ENCODE measurements at places on chromosomes 6 and 20. TPM values are rescaled to one million over a fixed set of nuclear protein-coding genes. Genes with fewer than 3 reads are reported as not detected.

SPEF1 gene
- total RNA-seq, result 0.41 TPM

GRCh38 chr20:50980071-50980681 lies 21.6 kb downstream of the MOCS3 start:
- peak; percentile 100 for DNase-seq

DNA sequence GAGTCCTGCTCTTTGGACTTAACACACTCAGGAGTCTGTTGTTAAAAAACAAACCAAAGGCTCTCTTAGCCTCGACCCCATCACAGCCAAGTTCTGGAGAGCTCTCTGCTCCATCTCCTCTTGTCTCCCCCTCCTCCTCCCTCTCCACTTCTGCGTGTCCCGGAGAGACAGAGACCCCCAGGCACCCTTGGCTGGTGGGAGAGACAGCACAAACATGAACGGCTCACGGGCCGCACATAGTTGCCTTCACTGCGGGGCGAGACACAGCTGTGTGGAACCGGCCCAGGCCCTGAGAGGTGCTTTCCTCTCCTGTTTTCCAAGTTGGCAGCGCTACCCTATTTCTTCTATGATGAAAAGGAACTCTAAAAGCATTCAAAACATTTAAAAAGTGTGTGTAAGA lies 23.3 kb upstream of the MYT1 start:
- DNase-seq, result no peak

- DNase-seq, result no peak
Measured at GRCh38 chr6:92559003-92559402, 860.4 kb downstream of the EPHA7 start.

DNA sequence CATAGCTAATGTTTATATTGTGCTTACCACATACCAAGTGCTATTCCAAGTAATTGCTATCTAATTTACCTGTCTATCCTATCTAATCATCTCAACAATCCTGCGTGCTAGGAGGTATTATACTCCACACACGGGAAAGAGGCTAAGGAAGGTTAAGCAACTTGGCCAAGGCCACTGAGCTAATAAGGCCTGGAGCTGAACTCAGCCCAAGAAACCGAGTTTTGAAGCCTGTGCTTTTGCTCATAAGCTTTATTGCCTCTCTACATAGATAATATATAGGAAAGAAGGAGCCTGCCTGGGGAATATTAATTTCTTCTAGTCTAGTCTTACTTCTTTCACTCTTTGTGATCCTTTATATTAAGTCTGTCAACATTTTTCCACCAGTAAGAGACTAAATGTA lies 67.8 kb upstream of the ADGRF4 start:
- DNase-seq, result no peak

TBC1D7 gene
- 14.7 TPM for total RNA-seq

DNA sequence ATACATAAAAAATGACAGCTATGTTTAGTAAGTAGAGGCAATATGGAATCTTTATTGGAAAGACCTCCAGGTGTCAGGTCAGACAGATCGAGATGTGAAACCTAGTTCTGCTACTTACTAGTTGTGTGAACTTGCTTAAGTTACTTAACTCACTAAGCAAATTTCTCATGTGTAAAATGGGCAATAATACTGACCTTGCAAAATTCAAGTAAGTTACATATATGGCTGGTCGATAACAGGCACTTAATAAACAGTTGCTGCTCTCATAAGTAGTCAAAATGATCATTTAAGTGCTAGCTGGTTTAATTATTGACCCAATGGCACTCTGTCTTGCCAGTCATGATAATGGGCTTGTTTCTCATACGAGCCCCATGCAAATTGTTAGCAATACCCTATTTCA lies 46.0 kb downstream of the VGLL2 start:
- no peak for DNase-seq

DNA sequence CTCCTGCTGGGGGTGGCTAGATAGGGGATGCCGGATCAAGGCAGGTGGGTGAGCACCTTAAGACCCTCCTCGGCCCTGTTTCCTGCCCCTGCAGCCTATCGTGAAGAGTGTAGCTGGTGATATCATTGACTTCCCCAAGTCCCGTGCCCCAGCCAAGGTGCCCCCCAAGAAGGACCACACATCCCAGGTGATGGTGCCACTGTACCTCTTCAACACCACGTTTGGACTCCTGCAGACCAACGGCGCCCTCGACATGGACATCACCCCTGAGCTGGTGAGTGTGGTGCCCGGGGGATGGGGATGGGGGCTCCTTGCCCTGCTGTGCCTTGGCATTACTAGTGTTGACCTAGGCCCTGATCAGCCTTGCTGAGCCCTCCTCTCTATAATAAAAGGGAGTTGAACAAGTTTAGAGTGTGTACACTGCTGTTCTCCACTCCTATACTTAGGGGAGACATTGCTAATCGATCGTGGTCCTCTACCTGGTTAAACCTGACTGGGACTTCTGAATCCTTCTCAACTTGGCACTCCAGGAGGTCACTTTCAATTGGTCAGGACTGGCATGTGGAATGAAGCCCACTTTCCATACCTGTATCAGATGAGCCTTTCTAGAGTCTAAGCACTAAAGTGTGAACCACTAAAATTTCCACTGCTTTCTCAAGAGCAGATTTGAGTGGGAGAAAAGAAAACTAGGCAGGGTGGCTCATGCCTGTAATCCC lies 11.0 kb downstream of the BPIFB3 start:
- no peak for DNase-seq

NKX2-2 gene
- not detected for total RNA-seq

DNA sequence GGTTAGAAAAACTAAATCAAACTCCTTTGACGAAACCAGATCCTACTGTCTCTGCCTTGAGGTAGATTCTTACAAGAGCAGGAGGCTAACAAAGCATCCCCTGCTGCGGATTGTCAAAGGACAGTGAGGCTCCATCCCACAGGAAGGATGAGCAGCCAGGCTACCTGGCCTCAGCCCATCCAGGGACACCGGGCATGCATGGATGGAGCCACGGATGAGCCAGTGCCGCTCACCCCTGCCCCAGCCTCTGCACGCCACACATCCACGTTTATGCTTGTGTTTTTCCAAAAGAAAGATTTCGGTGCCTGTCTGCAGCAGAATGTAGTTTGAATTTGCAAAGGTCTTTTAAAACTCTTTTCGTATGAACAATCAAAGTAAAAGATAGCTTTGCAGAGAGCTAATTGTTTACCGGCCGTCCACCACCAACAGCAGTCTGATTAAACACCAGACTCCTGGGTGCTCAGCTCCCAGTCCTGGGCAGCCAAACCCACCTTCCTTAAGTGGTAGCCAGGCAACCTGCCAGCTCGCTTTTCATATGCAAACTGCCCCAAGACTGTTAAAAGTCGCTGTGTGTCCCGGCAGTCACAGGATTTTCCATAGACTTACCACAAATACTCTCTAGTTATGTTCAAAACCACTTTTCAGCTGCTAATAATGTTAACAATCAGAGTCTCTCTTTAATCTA lies 999 bp downstream of the THBS2 start:
- DNase-seq, result no peak

DNA sequence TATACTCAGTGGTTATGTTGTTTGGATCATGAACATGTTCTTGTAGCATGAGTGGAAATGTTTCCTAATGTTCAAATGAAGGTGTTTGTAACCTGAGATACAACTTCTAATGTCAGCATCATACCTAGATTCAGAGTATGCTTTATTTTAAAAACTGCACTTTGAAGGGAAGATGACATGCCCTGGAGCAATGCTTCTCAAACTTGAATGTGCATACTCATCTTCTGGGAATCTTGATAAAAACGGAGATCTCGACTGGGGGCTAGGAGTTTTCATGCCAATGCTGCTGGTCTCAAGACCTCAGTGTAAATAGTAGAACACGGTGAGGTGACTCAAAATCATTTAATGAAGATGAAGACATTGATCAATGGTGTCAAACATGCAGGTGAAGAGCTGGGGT lies 440.0 kb upstream of the NOX3 start:
- no peak for DNase-seq

GRCh38 chr6:119147101-119148053 lies 68.9 kb upstream of the FAM184A start:
- peak; percentile 96 for DNase-seq

GRCh38 chr6:33683051-33683571 lies 28.4 kb downstream of the UQCC2 start:
- DNase-seq, result no peak

GRCh38 chr6:162821102-162821501 lies 93.3 kb downstream of the PACRG start:
- DNase-seq, result no peak

DNA sequence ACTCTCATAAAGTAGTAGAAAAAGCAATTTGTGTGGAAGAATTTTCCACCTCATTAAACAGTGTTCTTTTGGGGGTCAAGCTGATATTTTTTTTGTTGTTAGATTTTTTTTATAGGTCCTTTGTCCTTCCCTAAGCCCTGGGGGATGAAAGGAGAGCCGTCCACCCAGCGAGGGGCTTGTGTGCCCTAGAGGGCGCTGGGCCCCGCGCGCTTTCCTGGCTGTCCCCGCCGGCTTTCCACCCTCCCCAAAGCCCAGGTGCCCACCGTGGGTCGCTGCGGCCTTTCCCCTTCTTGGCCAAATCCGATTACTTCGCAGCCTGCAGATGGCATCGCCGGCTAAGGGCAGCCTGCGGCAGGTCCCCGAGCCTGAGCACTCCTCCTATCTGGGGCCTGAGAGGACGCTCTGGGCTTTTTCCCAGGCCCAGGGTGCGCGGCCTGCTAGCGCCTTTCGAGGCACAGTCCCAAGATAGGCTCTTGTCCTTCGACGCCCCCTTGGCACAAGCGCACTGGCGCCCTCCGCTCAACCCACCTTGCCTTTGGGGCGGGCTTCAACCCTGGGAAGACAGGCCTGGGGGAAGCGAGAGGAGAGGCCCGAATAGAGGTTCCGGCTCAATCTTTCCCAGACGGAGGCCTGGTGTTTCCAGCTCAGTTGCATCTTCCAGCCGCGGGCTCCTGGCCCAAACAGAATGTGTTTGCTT lies 33.6 kb downstream of the TFAP2A start:
- no peak for DNase-seq

DNA sequence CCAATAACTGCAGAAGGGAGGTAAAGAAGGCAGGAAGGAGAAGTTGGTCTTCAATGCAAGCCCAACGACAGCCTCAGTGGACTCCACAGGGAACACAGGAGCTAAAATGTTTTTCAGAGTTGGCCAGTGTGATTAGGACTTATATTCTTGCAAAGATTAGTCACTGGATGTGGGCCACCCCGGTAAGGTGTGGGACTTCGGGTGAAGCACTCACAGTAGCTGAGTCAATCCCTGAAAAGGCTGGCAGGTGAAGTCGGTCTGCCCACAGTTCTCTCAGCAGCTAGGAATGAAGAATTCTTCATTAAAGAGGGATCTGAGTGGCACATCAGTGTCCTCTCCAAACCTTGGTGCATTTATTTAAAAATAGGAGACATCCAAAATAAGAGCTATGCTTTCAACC lies 94.8 kb downstream of the KLHL32 start:
- no peak for DNase-seq

DNA sequence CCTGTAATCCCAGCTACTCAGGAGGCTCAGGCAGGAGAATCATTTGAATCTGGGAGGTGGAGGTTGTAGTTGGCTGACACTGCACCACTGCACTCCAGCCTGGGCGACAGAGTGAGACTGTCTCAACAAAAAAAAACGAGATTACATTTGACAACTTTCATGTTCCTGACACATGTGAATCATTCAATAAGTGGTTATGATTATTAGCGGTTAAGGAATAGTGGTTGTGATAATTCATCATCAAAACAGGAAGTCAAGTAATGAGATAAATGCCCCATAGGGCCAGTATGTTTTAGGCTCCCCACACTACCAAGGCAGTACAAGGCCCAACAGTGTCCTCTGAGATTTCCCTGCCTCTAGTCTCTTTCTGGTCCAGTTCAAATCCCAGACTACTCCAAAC lies 2.5 kb downstream of the HDDC2 start:
- DNase-seq, result no peak

DNA sequence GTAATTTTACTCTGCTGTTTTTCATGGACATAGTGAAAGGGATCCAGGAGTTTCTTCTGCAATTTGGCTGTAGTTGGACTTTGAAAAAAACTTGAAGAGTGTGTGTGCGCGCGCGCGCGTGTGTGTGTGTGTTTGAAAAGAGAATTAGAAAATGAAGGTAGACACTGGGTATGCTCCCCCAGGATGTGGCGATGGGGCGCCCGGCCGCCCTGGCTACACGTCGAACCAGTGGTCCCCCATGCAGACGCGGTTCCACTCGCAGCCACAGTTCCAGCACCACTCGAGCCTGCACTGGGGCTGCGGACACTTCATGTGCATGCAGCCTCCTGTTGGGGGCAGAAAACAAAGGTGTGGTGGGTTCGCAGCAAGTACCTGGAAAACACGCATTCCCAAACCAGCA lies 76.0 kb upstream of the AGPAT4 start:
- DNase-seq, result no peak

DNA sequence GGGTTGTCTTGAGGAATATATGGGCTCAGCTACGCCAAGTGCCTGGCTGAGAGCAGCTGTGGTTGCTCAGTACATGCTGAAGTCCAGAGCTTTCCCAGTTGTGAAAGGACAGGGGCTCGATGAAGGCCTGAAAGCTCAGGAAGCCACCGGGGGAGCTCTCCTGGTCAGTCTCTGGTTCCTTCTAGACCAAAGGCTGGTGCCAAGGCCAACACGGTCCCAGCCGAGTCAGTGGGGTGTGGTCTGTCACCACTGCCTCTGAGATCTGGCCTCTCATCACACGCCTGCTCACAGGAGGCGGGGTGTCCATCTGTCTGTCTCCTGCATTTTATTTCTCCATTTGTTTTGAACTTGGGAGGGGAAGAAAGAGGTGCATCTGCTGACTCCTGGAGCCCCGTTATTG lies 4.9 kb upstream of the FAM83C start:
- DNase-seq, result no peak

GID8 gene
- total RNA-seq, result 24.8 TPM
